ENCODE measurements at places on chromosomes 2 and 18.

DNA sequence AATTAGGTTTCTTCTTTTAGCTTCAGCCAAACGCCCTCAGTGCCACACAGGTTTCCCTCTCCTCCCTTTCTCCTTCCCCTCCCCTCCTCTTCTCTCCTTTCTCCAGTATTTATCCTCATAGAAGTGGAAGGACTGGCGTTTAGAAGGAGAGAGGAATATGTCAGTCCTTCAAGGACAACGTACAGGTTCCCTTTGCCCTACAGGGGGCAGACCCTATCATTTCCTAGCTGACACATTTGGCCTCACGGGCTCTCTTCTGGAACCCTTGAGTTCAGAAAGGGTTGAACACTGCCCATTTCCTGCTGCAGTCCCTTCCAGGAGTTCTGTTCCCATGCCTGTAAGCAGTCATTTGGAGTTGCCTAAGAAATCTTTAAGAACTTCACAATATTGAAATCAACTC lies 46.1 kb downstream of the CDCA7 start:
- no peak for DNase-seq

- no peak for DNase-seq
Measured at GRCh38 chr2:131023758-131024157, 69.5 kb downstream of the FAM168B start.

GRCh38 chr2:218910741-218911140 lies 30.1 kb downstream of the WNT10A start:
- no peak for DNase-seq

GRCh38 chr2:66867063-66867441 lies 432.1 kb downstream of the MEIS1 start:
- no peak for DNase-seq

- DNase-seq = no peak
Measured at GRCh38 chr2:38932586-38932985, 42.9 kb downstream of the ARHGEF33 start.

DNA sequence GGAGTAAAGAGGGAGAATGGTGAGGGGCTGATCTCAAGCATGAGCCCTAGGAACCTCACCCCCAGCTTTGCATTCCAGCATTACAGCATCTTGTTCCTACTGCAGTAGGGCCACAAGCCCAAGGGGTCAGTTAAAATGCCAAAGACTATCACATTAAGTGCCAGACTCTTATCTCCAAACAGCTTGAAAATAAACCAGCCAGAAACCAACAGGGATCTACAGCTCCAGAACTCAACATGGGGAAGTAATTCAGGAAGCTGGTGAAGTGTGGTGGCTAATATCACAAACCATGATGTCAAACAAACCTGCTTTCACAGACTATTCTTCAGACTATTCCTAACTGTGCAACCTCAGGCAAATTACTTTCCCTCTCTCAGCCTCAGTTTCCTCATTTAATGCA lies 278.3 kb downstream of the TNS1 start:
- no peak for DNase-seq

- DNase-seq = peak; percentile 43
Measured at GRCh38 chr2:237603718-237604362, 13.3 kb upstream of the RAB17 start.

DNA sequence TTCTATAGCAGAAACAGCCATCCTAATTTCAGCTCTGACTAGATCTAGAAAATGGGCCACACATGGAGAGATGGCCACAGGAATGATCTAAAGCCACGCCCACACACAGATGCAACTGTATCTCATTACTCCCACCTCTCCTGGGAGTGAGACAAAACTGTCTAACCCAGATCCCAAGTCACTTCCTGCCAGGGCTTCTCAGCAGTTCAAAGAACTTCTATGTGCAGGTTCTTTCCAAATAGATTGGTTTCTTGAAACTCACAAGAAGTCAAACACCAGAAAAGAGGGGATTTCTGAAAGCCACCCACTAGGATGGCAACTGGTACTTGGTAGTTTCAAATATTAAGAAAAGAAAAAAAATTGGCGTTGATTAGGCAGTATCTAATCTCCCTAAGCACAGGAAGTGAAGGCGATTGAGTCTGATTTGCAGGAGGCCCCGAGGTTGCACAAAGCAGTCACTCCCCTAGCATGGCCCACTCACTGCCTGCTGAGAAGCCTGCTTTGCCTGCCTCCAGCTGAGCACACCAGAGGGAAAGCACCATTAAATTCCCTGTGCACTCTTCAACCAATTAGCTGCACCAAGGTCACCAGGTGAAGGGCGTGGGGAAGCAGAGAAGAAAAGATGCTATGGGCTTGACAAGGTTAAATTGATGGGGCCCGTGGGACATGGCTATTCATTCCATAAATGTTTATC lies 51.1 kb downstream of the PAPOLG start:
- DNase-seq = peak; percentile 72

GRCh38 chr2:37326866-37327634 lies 2.4 kb upstream of the PRKD3 start:
- no peak for DNase-seq

- DNase-seq = no peak
Measured at GRCh38 chr18:37563931-37564392, 1.6 kb downstream of the CELF4 start.

DNA sequence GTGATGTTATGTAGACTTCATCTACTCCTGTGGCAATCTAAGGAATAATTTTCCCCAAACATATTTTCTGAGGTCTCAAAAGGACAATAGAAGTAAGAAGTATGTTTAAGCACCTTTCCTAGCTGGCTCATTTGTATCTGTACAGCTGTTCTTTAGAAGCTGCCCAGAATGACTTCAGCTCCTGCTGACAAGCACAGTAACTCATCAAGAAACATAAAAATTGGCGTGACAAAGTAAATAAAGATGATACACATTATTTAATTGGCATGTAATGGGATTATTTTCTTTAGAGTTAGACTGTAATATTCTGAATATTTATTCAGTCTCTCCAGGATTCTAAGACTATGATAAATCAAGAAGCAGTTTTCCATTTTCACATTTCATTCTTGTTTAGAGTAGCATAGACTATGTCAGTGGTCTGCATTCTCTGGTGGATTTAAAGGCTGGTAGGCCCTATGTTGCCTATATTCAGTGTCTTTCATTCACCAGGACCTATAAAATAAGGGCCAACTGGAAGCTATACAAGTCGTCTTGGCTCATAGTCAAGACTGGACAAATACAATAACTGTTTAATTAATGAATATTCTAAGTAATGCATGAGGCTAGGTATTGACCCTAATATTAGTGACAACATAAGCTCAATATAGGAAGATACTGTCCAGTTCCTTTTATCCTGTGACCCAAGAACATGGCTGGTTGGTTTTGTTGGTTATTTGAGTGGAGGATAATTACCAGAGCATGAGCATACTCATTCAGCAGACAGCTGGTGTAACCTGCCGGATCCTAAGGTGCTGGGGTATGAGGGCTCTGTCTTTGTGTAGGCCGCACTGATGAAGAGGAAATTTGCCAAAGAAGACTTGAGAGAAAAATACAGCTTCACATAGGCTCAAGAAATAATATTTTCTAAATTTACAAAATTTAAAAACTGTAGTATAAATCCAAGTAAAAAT lies 107.0 kb downstream of the PDE1A start:
- no peak for DNase-seq

GRCh38 chr18:63836456-63836855 lies 51.0 kb upstream of the SERPINB2 start:
- no peak for DNase-seq

DNA sequence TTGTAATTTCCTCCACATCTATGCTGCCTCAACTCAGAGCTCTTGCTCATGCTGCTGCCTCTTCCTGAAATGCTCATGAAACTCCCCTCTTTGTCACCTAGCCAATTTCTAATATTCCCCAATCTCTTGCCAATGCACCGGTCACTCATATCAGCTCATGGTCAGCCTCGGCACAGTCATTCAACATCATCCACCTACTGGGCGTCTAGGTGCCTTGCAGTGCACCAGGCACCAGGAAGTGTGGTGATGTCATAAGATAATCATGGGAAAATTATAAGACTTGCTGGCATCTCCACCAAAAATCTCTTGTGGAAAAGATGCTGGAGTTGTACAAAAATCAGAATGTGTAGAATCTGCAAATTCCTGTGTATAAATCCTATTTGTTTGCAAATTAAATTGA lies 52.6 kb upstream of the RAB27B start:
- DNase-seq = no peak

GRCh38 chr18:52945552-52945951 lies 605.6 kb downstream of the DCC start:
- DNase-seq = no peak

DNA sequence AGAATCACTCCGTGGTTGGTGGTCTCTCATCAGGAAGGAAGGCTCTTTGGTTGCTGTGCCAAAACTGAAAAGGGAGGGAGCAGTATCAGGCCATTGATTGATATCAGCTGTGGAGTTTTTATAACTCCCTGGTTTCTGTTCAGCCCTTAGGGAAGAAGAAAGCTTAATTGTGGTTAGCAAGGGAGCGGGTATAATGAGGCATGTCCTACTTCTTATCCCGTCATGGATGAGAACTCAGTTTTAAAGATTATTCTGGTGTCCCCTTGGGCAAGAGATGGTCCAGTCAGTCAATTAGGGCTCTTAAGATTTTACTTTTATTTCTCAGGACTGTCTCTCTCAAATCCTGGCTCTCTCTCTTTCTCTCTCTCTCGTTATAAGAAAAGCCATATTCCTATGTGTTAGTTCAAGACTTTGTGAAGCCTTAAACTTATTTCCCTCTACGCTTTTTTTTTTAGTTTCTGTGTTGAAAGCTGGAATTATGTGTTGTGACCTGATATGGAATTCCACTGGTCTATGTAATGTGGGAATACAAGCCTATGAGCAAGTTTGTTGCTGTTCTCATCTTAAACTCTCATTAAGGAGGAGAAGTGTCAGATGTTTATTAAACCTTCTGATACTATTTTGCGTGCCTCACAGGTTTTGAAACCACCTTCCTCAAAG lies 514.0 kb upstream of the CDH2 start:
- no peak for DNase-seq

GRCh38 chr18:35695803-35696202 lies 114.3 kb downstream of the GALNT1 start:
- no peak for DNase-seq

- no peak for DNase-seq
Measured at GRCh38 chr2:1510176-1510575, 96.9 kb downstream of the TPO start.

DNA sequence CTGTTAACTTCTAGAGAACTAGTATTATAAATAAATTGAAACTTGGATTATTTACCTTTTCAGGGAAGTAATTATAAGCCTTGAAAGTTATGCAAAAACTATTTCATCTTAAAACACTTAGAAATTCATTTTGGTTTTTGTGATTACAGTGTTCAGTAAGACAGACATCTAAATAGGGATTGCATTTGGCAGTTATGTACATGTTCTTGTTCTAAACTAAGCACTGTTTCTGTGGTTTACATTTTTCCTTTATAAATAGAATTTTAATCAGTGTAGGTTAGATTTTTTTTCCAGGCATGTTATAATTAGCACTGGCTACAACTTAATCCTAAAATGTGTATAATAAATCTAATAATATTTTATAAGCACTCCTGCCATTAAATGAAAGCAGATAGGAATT lies 35.0 kb downstream of the LCLAT1 start:
- no peak for DNase-seq

DNA sequence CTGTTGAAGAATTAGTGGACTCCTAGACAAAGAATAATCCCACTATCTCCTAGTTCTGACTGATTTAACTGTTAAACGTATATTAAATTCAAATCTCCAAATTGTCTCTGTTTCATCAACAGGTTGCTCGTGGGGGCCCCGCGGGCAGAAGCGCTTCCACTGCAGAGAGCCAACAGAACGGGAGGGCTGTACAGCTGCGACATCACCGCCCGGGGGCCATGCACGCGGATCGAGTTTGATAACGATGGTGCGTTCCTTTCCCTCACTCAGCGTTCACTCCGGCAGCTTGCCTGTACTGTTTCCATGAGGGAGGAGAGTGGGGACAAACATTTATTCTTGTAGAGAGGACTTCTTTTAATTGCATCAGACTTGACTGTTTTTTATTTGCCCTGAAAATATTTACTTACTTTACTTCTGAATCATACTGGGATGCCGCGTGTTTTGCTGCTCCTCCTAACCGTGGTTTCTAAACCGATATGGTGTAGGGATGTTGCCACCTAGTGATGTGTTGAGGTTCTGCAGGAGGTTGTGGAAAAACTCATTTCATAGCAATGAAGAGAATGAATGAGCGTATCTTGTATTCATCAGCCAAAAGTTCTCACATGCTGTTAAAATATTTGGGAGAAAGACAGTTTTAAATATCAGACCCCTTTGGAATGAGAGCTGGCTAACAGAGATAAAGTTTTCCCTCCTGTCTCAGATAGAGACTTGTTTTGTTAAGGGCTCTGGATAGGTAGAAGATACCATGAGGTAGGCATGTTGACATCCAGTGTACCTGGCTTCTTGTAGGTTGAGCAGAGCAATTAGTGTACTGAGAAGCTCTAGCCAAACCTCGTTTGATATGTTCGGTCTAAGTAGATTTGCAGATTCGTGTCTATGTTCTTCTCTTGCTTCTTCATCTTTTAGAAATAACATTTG lies 38.3 kb downstream of the ITGA6 start:
- DNase-seq = peak; percentile 78

DNA sequence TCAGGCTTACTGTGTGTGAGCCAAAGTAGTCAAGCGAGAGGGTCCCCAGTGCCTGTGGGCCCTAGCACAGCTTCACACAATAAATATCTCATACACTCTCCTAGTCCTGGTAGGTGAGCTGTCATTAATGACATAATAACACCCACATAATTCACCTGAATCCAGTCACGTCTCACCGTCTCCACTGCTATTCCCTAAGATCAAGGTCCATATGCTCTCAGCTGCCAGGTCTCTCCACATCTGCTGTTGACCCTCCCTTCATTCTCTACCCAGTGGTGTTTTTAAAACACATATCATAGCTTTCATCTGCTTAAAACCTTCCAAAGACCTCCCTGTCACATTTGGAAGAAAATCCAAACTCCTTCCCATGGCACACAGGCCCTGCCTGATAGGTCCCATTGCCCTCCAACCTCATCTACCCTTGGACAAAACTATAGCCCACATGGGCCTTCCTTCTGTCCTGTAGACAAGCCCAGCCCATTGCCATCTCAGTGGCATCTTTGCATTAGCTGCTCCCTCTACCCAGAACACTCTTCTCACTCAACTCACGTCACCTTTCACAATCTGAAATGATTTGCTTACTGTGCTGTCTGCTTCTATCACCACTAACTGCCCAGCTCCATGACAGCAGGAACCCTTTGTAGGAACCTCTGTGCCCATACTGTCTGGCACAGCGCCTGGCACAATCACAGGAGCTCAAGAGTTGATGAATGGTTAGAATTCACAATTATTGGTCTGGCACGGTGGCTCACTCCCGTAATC lies 7.5 kb downstream of the KCNG3 start:
- DNase-seq = no peak

GRCh38 chr2:237593036-237593435 lies 2.5 kb upstream of the RAB17 start:
- no peak for DNase-seq
